Calu3 (cell line): ENCODE measurements at places on chromosomes 4 and X. TPM values are rescaled to one million over a fixed set of nuclear protein-coding genes. Genes with fewer than 3 reads are reported as not detected.
A peak's percentile ranks its signal among the peaks of the same experiment; 100 is the strongest.

The UBQLN2 gene
- total RNA-seq, result 33.7 and 38.2 TPM in 2 replicates

- no peaks in the 10 kb centered on the region for H3K4me1 ChIP-seq
- no peaks in the 10 kb centered on the region for H3K27me3 ChIP-seq
- no peak overlapping the region for H3K27ac ChIP-seq
Observed at GRCh38 chrX:14777525-14777924, 95.3 kb downstream of the FANCB start.

DNA sequence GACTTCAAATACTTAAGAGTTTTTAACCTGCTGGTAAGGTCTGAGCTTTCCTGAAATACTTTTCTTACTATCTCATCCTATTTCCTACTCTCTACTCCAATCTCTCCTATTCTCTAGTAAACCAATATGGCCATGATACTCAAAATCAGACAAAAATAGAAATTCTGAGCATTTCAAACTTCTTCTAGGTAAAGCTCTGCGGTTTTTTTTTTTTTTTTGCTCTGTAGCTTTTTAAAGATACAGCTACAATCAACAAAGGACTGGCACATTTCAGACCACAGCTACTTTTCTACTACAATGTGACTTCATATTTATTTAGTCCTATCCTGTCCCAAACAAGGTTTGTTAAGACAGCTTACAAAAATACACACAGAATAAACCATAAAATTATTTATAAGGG, 31.1 kb downstream of the MAML3 start:
- no peak overlapping the region for H3K27ac ChIP-seq
- DNase-seq, result no peak
- H3K36me3 ChIP-seq, result peaks cover 8% of the 10 kb centered on the region
- H3K4me1 ChIP-seq, result no peaks in the 10 kb centered on the region

DNA sequence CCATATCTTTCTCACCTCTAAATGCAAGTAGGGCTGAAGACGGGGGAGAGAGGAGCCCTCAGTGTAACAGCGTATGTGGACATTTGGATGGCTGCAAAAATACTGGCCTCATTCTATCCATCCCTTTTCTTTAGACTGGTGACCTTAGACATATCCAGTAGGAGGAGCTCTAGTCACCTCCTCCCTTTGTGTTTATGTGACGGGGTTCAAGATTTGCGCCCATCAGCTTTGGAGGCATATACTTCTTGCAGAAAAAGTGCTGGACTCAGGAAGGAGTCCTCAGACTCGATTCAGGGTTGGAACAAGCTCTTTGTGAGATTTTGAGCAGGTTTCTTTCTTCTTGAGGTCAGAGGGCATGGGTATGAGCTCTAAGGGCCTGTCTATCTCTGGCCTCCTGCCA, 86.2 kb downstream of the MAMLD1 start:
- no peaks in the 10 kb centered on the region for H3K27me3 ChIP-seq
- H3K36me3 ChIP-seq, result no peaks in the 10 kb centered on the region
- H3K4me3 ChIP-seq, result no peak overlapping the region

DNA sequence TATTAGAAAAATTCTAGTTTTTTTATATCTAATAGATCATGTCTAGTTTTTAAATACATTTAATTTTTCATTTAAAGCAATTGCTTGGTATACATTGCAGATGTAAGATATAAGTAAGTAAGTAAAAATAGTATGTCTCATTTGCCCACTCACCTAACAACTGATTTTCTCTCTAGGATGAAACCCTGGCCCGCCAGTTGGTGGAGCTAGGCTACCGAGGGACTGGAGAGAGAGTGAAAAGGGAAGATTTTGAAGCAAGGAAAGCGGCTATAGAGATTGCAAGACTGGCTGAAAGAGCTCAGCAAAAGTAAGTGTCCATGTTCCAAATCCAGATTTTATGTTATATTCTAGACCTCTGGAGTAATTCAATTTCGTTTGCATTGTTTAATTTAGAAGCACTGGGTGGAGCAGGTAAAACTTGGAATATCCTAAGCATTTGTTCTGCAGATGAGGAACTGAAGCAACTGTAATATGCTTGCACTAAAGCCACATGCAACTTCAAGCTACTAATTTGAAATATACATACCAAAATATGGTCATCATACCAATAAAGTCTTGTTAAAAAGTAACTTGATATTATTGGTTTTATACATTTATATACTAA, 27.1 kb downstream of the CFAP299 start:
- no peaks in the 10 kb centered on the region for H3K36me3 ChIP-seq
- peak; percentile 59 for DNase-seq
- H3K4me3 ChIP-seq, result no peak overlapping the region
- H3K4me1 ChIP-seq, result peaks cover 8% of the 10 kb centered on the region
- H3K27ac ChIP-seq, result no peak overlapping the region

- H3K27ac ChIP-seq, result no peak overlapping the region
- no peaks in the 10 kb centered on the region for H3K4me1 ChIP-seq
- no peak for DNase-seq
- H3K36me3 ChIP-seq, result no peaks in the 10 kb centered on the region
Observed at GRCh38 chr4:53854991-53855568, 209.3 kb downstream of the CHIC2 start.
